Kidney tubule cell (primary cell): ENCODE measurements at places on chromosomes 6 and 20.

- peak; percentile 19 for DNase-seq
Measured at GRCh38 chr6:27040244-27041042, 207.1 kb upstream of the PRSS16 start.

- DNase-seq, result no peak
Measured at GRCh38 chr6:105539911-105540310, 137.0 kb upstream of the PREP start.

GRCh38 chr6:135586388-135586787 lies 88.8 kb upstream of the AHI1 start:
- DNase-seq, result no peak

GRCh38 chr6:148700741-148701311 lies 46.0 kb upstream of the UST start:
- DNase-seq, result peak; percentile 40

GRCh38 chr6:99512033-99512432 lies 3.2 kb downstream of the USP45 start:
- peak; percentile 17 for DNase-seq
